NCI-H460 (cell line): ENCODE measurements at places on chromosomes 12 and 14. TPM values are rescaled to one million over a fixed set of nuclear protein-coding genes. Genes with fewer than 3 reads are reported as not detected.

- no peak for DNase-seq
Measured at GRCh38 chr12:3152892-3153291, 75.7 kb downstream of the TSPAN9 start.

GRCh38 chr12:121331248-121331647 is 21.0 kb downstream of the ANAPC5 start:
- DNase-seq = no peak

The KCNA1 gene
- total RNA-seq = not detected in 2 replicates

GRCh38 chr12:39165338-39165737 is 259.9 kb upstream of the CPNE8 start:
- no peak for DNase-seq

DNA sequence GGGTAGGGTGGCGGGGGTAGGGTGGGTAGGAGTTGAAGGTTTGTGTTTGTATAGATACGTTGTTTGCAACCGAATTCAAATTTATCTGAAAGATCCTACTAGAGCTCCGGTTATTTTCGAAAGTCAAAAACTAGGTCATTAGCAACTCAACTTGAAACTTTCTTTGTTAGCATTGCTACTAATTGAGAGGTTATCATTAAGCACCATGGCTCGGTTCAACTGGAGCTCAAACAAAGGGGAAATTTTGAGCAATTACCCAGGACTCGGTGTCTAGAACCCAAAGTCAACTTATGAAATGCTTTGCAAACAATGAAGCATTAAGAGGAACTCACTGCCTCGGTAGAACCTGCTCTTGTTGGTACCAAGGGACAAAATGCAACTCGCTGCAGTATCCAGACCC is 207.7 kb downstream of the BCAT1 start:
- DNase-seq = no peak

The RFX4 gene
- total RNA-seq = not detected in 2 replicates

- DNase-seq = no peak
Measured at GRCh38 chr14:32366986-32367385, 37.9 kb downstream of the AKAP6 start.

The P2RX2 gene
- not detected in 2 replicates for total RNA-seq

GRCh38 chr12:52446367-52447045 is 5.4 kb downstream of the KRT6B start:
- no peak for DNase-seq

GRCh38 chr14:68616221-68616902 is 176.5 kb downstream of the ZFP36L1 start:
- DNase-seq = peak; percentile 22

The KRT2 gene
- total RNA-seq = not detected in 2 replicates

GRCh38 chr14:69637503-69638031 is 26.2 kb downstream of the SUSD6 start:
- DNase-seq = no peak

DNA sequence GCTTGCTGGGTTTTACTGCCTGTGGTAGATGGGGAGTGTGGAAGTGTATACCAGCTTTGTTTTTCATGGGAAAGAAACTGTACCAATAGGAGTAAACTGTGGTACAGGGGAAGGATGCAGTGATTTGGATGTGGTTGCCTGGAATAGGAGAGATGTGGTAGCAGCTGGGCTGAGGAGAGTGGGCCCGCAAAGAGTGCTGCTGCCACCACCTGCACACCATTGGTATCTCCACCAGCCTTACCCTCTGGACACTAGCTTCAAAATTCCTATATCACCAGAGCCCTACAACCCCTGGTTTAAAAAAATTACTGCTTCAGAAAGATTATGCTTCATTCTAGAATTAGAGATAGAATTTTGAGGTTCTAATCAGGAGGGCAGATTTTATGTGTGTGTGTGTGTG is 53.6 kb downstream of the AKAP6 start:
- DNase-seq = peak; percentile 24

- DNase-seq = no peak
Measured at GRCh38 chr12:52394836-52395405, 9.5 kb upstream of the KRT84 start.

The SLC15A4 gene
- total RNA-seq = 25.1 and 26.6 TPM in 2 replicates

DNA sequence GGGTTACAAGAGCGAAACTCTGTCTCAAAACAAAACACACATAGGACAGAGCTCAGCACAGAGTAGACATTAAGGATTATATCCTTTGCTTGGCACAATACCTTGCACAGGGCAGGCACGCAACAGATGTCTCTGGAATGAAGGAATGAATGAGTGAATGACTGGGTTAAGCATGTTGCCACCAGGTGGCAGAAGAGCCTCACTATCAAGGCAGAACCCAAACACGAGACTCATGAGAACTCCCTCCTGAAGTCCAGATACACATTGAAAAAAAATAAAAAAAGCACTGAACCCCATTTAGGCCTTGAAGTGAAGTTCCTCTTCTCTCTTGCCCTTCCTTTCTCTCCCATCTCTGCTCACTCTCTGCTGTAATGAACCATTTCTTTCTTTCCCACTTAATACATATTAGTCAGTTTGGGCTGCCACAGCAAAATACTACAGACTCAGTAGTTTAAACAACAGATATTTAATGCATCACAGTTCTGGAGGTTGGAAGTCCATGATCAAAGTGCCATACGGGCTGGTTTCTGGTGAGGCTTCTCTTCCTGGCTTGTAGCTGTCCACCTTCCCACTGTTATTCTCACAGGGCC is 26.6 kb upstream of the LTA4H start:
- peak; percentile 75 for DNase-seq

DNA sequence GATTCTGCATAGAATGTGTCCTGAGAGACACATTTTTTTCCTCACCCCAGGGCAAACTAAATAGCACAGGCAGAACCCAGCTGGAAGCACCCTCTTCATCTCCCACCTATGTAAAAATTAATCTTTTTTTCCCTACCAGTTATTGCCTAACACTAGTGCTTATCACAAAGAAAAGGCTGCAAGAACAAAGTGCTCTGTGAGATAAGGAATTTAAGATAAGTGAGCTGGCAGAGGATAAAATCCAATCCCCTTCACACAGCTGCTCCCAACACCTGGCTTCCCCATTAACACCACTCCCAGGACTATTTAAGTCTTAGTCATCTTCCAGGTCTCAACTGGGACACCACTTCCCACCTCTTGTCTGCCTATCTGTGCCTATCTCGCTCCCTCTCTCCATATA is 75.2 kb downstream of the TTC9 start:
- no peak for DNase-seq

- no peak for DNase-seq
Measured at GRCh38 chr12:74906224-74906623, 303.4 kb downstream of the KCNC2 start.

DNA sequence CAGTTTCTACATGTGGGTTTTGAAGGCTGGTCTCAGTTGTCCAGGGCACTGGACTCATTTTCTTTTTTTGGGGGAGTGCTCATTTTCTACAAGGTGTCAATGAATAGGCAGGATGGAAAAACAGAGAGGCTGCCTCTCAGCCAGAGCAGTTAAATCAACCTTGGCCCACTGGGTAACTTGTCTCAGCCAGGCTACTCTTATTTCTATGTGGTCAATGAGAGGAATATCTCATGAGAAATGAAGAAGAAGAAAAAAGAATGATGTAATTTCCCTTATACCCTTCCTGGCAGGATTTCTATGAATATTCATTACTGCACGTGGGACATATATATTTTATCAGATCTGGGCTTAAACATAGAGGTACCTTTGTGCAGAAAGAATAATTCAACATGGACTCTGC is 155.2 kb upstream of the E2F7 start:
- DNase-seq = no peak

The MTHFD1 gene
- 53.6 and 63.5 TPM in 2 replicates for total RNA-seq

DNA sequence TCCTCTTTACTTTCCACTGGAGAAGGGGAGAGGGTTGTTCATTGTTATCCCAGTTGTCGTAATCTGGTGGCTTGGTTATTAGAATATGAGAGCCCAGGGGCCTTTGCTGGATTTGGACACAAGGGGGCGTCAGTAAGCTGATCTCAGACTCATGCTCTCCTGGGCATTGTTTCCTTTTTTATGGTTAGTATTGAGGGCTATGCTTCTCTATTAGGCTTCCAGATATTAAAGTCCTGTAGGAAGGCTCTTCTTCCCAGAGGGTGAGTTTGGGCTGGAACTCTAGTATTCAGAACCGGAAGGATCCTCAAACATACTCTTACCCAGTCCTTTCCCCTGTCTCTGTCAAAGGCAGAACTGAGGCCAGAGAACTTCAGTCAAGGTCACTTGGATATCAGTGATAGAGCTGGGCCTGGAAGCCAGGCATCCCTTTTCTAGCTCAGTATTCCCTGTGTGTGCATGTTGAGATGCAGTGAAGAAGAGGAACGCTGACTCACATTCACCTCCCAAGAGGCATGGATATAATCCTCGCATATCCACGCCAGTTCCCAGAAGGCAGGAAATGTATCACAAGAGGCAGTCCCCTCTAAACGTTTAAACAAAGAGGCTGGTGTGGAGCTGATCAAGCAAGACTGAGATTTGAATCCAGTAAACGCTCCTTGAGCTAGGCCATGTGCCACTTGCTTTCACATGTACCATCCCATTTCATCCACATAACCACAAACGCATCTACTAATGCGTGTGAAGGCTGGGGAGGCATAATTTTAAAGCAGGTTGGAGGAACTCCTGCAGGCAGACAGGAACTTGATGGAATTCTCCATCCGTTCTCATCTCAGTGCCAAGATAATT is 41.6 kb downstream of the UBE3B start:
- DNase-seq = peak; percentile 59

DNA sequence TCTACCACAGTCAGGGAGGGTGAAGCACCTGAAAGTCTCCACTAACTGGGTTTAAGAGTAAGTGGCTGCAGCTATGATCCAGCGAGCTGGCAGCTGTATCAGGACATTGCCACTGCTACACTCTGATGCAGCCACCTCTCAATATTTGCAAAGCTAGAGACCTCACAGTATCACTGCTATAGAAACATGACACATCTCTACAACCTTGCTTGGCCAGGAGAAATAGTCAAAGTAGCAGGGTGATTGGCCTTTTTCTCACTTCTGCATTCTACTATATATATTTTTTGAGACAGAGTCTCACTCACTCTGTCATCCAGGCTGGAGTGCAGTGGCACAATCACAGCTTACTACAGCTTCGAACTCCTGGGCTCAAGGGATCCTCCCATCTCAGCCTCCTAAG is 9.3 kb upstream of the FMNL3 start:
- DNase-seq = no peak

DNA sequence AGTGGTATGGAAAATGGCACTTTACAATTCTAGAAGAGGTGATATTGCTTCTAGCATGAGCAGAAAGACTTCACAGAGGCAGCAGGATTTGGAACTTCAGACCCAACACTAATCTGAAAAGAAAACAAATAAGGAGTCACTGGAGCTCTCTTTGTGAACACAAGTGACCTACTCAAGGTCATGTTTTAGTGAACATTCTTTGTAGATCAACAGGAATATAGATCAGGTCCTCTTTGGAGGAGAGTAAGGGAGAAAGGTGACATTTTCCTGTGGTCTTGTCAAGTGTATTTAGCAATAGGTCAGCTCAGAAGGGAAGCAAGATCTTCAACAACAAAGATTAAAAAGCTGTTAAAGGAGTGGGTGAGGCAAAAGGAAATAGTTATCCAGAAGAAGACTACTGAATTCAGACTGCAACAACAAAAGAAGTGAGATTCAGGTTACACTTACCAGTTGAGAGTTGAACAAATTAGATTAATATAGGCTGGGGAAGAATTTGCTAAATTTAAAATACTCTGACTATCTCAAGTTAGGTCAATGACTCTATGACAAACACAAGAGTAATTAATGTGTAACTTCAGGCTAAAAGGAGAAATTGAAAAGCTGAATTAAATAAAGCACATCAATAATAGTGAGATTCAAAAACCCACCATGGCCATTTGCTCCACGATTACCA is 528.2 kb downstream of the RPS29 start:
- DNase-seq = no peak

GRCh38 chr12:84811291-84811690 is 101.3 kb downstream of the SLC6A15 start:
- no peak for DNase-seq

DNA sequence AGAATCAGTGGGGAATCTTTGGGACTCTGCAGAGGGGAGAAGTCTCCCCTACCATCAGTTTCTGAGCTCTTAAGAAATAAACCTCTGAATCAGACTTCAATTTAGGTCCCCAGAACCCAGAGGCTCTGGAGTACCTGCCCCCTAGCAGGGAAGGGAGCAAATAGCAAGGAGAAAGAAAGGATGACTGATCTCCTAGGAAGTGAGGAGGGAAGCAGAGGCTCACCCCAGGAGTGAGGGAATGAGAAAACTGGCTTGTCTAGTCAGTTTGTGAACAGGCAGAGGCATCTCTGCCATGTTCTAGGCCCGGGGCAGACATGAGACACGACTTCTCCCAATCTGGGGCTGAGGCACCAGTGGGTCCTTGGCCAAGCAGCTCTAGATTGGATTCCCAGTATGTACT is 24.3 kb upstream of the SMUG1 start:
- DNase-seq = no peak

The ZNF140 gene
- total RNA-seq = 32.6 and 43.6 TPM in 2 replicates

The RTL1 gene
- not detected in 2 replicates for total RNA-seq

DNA sequence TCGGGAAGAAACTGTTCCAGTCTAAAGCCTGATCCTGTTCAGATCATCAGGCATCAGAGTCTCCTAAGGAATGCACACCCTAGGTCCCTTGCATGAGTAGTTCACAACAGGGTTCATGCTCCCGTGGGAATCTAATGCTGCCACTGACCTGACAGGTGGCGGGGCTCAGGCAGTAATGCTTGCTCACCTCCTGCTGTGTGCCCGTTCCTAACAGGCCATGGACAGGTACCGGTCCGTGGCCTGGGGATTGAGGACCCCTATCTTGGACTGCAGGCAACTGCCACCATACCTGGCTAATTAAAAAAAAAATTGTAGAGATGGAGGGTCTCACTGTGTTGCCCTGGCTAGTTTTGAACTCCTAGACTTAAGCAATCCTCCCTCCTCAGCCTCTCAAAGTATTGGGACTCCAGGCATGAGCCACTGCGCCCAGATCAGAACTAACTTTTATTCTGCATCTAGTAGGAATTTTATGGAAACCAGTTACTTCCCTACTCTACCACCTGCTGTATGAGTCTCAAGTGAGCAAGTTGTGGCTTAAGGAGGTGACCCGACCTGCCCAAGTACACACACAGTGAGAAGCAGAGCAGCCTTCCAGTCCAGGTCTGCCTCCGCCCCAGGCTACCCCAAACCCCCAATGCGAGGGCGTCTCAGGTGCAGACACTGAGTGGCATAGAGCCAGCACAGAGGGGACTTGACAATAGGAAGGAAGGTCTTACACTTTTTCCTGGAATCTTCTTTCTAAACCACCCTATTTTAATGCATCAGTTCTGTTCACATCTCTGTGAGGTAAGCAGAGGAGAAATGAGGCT is 2.5 kb upstream of the PAPLN start:
- DNase-seq = no peak

The RNASE3 gene
- total RNA-seq = not detected in 2 replicates

The AMDHD1 gene
- total RNA-seq = 15.6 and 21.6 TPM in 2 replicates

The PTMS gene
- 116 and 158 TPM in 2 replicates for total RNA-seq

The TMX1 gene
- 49.3 and 57.2 TPM in 2 replicates for total RNA-seq

GRCh38 chr12:5014269-5014668 is 29.4 kb upstream of the KCNA5 start:
- DNase-seq = no peak

DNA sequence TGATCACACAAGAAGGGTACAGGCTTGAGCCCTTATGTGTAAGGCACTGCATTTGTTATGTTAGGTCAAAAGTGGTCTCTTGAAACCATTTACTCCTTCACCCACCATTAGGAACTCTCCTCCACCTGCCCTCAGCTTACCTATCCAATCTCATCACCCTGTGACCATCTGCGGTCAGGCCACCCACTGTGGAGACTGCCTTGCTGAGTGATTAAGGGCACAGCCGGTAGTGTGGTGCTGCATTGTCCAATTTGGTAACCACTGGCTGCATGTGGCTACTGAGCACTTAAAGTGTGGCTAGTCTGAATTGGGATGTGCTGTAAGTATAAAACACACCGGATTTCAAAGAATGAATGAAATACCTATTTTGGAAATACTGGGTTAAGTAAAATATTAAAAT is 177.1 kb upstream of the PARP11 start:
- no peak for DNase-seq

- DNase-seq = no peak
Measured at GRCh38 chr14:92520102-92521057, 6.8 kb downstream of the RIN3 start.
